ENCODE measurements at places on chromosomes 5 and 9.
A peak's percentile ranks its signal among the peaks of the same experiment; 100 is the strongest.

- H3K27ac ChIP-seq = no peak overlapping the region
- no peak overlapping the region for H3K4me3 ChIP-seq
- H3K27me3 ChIP-seq = peaks cover 75% of the 10 kb centered on the region
- peaks cover 54% of the 10 kb centered on the region for H3K4me1 ChIP-seq
- H3K36me3 ChIP-seq = peaks cover 5% of the 10 kb centered on the region
Observed at GRCh38 chr5:1007221-1007680, 1.4 kb upstream of the NKD2 start.

DNA sequence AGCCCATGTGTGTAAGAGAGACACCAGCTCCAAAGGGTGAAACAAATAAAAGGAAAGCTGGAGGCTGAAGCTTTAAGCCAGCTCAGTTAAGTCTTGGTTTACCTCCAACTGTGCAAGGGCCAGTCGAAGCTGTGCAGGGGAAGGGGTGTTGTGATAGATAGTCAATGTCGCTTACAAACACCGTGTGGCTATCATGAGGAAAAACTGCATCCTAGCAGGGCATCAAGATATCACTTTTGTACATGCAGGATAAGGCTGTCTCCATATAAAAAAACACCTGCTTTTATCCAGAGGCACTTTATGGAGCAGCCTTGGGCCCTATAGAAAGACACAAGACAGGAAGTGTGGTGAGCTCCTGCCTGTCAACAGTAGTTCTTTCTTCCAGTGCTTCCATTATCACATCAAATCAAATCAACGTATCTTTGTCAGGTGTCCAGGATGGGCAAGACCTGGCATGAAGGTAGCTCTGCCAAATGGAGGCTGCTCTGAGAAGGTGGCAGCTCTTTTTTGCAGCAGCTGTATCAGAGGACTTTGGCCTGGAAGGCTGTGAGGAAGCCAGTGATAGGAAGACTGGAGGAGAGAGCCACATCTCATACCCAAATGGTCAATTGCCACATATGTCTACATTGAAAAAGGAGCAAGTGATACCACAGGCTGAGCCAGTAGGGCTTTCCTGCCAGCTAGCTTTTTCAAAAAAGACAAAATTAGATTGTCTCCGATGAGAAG is 29.3 kb upstream of the SELENOP start:
- no peaks in the 10 kb centered on the region for H3K27me3 ChIP-seq
- no peak overlapping the region for H3K4me3 ChIP-seq
- no peak for DNase-seq

DNA sequence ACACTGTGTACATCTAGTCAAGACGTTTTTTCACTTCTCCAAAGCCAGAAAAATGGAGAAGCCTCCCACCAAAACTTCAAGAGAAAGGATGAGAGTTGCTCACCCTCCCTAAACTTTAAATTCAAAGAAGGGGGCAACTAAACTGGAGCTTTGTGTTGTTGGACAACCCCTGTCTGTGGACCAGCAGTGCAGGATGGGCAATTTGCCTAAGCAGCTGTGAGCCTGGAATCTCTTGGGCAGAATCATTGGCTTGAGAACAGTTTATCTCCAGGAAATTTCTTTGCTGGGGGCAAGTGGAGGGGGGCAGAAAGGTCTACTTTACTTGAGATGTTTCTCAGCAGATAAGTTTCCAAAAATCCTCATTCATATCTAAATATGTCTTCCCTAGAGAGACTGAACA is 151.8 kb downstream of the MUSK start:
- H3K27me3 ChIP-seq = no peaks in the 10 kb centered on the region
- DNase-seq = no peak
- H3K27ac ChIP-seq = no peak overlapping the region
- H3K4me1 ChIP-seq = no peaks in the 10 kb centered on the region
- H3K36me3 ChIP-seq = no peaks in the 10 kb centered on the region

GRCh38 chr5:73143716-73144115 is 23.3 kb downstream of the TMEM171 start:
- no peak overlapping the region for H3K4me3 ChIP-seq
- H3K4me1 ChIP-seq = no peaks in the 10 kb centered on the region
- no peaks in the 10 kb centered on the region for H3K27me3 ChIP-seq
- H3K36me3 ChIP-seq = no peaks in the 10 kb centered on the region

DNA sequence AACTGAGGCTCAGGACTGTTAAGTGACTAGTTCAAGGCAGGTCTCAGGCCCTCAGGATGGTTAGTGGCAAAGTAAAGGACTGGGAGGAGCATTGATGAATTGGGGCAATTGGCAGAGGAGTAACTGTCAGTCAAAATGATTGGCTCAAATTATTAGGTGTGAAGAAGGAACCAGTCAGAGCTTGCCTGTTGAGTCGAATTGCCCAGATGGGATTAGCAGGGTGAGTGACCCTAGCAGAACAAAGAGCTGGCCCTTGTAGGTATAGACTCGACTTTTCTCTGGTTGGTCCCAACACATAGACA is 2.6 kb upstream of the NSD1 start:
- H3K27ac ChIP-seq = no peak overlapping the region
- peaks cover 6% of the 10 kb centered on the region for H3K27me3 ChIP-seq
- no peak for DNase-seq
- peaks cover 28% of the 10 kb centered on the region for H3K4me1 ChIP-seq

DNA sequence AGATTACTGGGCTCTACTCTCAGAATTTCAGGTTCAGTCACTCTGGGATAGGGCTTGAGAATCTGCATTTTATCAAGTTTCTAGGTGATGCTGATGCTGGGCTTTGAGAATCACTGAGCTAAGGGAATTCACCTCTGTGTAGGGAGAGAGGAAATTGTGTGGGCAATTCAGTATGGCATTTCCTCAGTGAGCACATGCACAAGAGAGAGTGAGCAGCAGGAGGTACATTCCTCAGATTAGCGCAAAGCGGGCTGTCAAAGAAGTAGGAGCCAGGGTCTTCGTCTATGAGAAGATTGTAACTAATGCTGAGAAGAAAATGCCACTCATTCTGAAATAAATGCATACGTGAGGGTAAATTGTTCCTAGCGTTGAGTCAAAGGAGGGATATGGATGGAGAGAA is 175.9 kb downstream of the KIF4B start:
- no peaks in the 10 kb centered on the region for H3K36me3 ChIP-seq
- H3K27me3 ChIP-seq = no peaks in the 10 kb centered on the region
- no peak overlapping the region for H3K4me3 ChIP-seq
- no peak for DNase-seq
- no peak overlapping the region for H3K27ac ChIP-seq

DNA sequence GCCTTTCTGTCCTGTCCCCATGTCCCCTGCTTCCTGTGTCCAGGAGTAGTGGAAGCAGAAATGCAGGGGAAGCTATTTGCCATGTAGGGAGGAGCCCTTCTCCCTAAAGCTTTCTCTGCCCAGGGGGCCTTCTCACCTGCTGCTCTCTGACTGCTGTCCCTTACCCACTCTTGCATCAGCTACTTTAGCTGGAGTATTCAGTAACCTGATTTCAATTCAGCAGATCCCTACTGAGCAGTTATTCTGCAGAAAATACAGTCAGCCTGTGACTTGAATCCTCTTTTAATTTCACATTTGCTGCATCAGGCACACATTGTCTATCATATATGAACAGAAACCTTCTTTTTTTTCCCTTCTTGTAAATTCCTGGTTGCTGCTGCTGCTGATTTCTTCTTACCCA is 90.4 kb downstream of the MVB12B start:
- peaks cover 6% of the 10 kb centered on the region for H3K36me3 ChIP-seq
- no peak overlapping the region for H3K27ac ChIP-seq
- no peak overlapping the region for H3K4me3 ChIP-seq
- H3K27me3 ChIP-seq = no peaks in the 10 kb centered on the region
- peaks cover 62% of the 10 kb centered on the region for H3K4me1 ChIP-seq
- DNase-seq = no peak

DNA sequence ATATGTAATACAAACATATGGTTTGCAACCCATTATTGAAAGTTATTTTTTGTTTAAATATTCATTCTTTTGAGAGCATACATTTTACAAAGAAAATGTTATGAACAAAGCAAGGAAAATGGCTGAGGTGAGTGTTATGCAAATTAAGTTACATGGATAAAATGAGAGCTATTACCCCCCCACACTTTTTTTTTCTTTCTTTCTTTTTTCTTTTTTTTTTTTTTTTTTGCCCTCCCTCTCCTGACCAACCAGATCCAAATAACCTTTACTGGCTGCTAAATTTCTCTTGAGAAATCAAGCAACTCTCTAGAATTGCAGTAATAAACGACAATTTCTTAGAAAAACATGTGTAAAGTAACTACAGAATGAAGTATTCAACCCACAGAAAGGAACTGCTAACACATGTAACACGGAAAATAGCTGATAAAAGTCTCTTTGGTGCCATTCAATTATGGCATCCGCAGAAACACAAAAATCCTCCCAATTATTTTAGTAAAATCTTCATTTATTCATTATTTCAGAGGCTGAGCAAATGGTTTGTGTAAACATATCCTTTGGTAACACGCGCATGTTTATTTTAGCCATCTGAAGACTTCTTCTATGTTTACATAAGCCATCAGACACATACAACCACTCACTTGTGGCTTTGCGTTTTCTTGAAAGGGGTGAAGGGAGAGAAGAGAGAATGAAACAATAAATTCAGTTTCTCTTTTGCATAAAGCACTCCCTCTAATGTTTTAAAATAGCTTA is 216.1 kb downstream of the NFIB start:
- no peaks in the 10 kb centered on the region for H3K4me1 ChIP-seq
- DNase-seq = no peak
- H3K27me3 ChIP-seq = no peaks in the 10 kb centered on the region
- H3K36me3 ChIP-seq = no peaks in the 10 kb centered on the region
- no peak overlapping the region for H3K27ac ChIP-seq
- no peak overlapping the region for H3K4me3 ChIP-seq

DNA sequence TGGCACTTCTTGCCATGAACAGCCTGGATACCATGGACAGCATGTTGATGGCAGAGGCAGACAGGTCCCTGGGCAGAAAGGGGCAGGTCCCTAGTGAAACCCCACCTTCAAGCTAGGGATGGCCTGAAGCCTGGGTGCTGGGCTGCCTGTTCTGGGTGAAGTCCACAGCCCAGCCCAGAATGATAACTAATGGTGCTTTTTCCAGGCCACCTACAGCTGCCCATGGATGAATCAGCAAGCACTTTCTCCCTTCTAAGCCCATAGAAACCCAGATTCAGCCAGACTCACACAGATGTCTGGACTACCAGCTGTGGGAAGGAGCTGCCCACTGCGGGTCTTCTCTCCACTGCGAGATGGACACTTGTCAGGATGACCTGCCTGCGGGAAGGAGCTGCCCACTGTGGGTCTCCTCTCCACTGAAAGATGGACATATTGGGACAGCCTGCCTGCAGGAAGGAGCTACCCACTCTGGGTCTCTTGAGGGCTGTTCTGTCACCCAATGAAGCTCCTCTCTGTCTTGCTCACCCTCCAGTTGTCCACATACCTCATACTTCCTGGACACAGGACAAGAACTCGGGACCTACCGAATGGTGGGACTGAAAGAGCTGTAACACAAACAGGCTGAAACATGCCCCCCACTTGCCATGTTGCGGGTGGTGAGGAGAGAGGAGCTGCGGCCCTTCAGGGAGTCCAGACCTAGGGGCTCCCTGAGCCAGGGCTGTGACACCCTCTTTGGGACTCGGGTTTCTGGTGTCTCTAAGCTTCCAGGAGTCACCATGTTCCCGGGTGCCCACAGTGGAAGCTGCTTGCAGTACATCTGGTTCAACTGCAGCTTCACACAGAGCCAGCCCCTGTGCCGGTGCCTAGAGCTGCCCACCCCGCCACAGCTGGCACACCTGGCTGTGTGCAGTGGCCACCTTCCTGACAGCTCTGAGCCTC is 60.7 kb upstream of the SYNPO start:
- no peaks in the 10 kb centered on the region for H3K36me3 ChIP-seq
- no peak overlapping the region for H3K4me3 ChIP-seq
- no peaks in the 10 kb centered on the region for H3K27me3 ChIP-seq
- no peak overlapping the region for H3K27ac ChIP-seq

DNA sequence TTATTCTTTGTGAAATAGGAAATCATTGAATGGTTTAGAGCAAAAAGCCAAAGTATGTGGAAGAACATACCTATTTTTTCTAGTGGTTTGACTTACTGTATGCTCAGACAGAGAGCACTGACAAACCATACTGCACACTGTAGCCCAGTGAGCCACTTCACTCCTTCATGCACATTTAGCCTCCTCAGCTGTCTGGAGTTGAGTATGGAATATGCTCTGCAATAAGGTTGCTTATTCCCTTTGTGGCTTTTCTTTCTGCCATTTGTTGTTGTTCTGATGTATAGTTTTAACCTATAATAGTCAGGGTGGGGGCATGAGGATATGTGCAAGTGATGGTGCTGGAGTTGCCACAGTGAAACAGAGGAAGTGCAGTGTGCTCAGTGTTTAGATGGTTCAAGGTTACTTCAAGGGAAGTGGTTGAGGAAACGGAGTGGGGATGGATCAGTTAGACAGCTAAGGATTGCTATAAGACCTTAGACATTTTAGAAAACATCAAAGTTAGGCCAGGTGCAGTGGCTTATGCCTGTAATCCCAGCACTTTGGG is 100.7 kb downstream of the CDC42SE2 start:
- H3K27ac ChIP-seq = no peak overlapping the region
- no peaks in the 10 kb centered on the region for H3K27me3 ChIP-seq
- H3K4me1 ChIP-seq = peaks cover 6% of the 10 kb centered on the region
- H3K36me3 ChIP-seq = peaks cover 7% of the 10 kb centered on the region

GRCh38 chr9:123191260-123191659 is 77.1 kb downstream of the STRBP start:
- no peaks in the 10 kb centered on the region for H3K4me1 ChIP-seq
- H3K4me3 ChIP-seq = no peak overlapping the region
- no peaks in the 10 kb centered on the region for H3K27me3 ChIP-seq
- no peak for DNase-seq
- H3K36me3 ChIP-seq = no peaks in the 10 kb centered on the region

- no peak overlapping the region for H3K4me3 ChIP-seq
- no peak for DNase-seq
Observed at GRCh38 chr5:1850324-1851154, 32.2 kb downstream of the IRX4 start.

GRCh38 chr5:132258102-132259068 is 889 bp downstream of the PDLIM4 start:
- no peaks in the 10 kb centered on the region for H3K4me1 ChIP-seq
- peak overlapping the region; percentile 36 for H3K4me3 ChIP-seq
- no peak for DNase-seq
- peak overlapping the region; percentile 46 for H3K27ac ChIP-seq

DNA sequence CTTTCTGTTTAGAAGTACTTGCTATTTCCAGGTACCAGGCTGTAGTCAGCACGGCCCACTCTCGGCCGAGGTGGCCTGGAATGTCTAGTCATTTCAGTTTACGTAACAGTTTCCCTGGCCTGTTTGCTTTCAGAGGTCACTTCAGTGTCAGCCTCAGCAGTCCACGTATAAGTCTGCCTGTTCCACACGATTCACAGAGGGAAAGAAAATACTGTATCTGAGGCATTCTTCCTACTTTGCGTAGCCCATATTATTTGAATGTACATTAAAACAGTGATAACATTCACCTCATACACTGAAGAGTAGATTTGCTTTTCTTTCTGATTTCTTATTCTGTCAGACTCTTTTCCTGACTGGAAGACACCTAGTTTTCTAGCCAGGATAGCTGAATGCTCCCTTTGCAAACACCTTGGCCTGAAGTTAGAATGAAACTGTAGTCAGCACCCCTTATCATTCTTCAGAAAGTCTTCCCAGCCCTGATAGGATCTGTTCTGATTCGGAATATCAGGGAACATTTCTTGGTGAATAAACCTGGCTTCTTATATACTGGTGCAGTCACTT is 140.9 kb downstream of the AOPEP start:
- no peaks in the 10 kb centered on the region for H3K27me3 ChIP-seq
- no peaks in the 10 kb centered on the region for H3K36me3 ChIP-seq
- H3K4me1 ChIP-seq = peaks cover 10% of the 10 kb centered on the region
- H3K4me3 ChIP-seq = no peak overlapping the region
- no peak for DNase-seq
- H3K27ac ChIP-seq = no peak overlapping the region

GRCh38 chr9:68905129-68905528 is 108.8 kb downstream of the PRKACG start:
- no peaks in the 10 kb centered on the region for H3K4me1 ChIP-seq
- no peak overlapping the region for H3K27ac ChIP-seq
- H3K36me3 ChIP-seq = no peaks in the 10 kb centered on the region
- DNase-seq = no peak
- H3K4me3 ChIP-seq = no peak overlapping the region
- no peaks in the 10 kb centered on the region for H3K27me3 ChIP-seq

All from thymus (tissue), 14 donors.